ENCODE measurements at places on chromosomes 2 and 18.

GRCh38 chr2:38718601-38719000 lies 32.6 kb downstream of the SRSF7 start:
- no peaks in the 10 kb centered on the region for H3K27me3 ChIP-seq
- H3K36me3 ChIP-seq = no peaks in the 10 kb centered on the region
- H3K4me1 ChIP-seq = peaks cover 10% of the 10 kb centered on the region

GRCh38 chr2:165274698-165275097 lies 35.5 kb downstream of the SCN2A start:
- no peak overlapping the region for H3K4me3 ChIP-seq
- no peaks in the 10 kb centered on the region for H3K36me3 ChIP-seq
- no peak for DNase-seq
- no peaks in the 10 kb centered on the region for H3K4me1 ChIP-seq
- H3K27me3 ChIP-seq = no peaks in the 10 kb centered on the region
- H3K27ac ChIP-seq = no peak overlapping the region

DNA sequence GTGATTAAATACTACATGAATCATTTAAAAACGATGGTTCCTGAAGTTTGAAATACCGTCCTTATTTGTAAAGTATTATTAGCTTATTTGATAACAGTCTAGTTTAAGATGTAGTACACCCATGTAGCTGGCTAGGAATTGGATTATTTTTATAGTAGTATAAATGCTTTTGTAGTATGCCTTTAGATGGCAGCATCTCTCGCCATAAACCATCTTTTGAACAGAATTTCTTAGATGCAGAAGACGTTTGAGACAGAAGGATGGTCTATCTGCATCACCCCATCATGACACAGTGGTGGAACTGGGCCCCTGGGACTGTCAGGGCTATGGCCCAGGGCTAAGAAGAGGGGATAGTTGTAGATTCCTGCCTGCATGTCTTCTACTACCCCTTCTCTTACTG lies 152.7 kb downstream of the WDSUB1 start:
- no peak for DNase-seq
- H3K36me3 ChIP-seq = no peaks in the 10 kb centered on the region
- H3K4me1 ChIP-seq = peaks cover 39% of the 10 kb centered on the region
- no peak overlapping the region for H3K27ac ChIP-seq

DNA sequence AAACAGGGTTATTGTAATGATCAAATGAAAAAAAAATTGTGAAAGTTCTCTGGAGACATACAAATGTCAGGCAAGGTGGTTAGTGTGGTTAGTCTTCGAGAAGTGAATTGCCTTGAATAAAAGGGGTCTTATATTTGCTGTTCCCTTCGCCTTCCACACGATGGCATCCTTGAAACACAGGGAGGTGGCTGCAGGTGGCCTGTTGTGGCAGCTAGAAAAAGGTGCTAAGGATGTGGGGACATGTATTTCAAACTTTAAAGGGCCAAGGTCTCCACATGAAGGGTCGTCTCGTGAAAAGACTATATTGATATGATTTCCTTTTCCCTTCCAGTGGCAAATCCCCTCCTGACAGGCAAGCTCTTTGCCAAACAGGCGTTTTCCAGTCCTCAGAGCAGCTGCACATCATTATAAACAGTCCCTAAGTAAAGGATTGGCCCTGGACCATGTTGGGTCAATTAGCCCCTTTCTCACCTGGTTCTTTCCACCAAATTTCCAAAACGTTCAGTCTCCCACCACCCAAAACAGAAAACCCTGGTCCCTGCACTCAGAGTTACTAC lies 68.5 kb downstream of the COPS8 start:
- H3K36me3 ChIP-seq = no peaks in the 10 kb centered on the region
- H3K27ac ChIP-seq = no peak overlapping the region
- no peaks in the 10 kb centered on the region for H3K4me1 ChIP-seq
- no peak for DNase-seq
- no peak overlapping the region for H3K4me3 ChIP-seq
- no peaks in the 10 kb centered on the region for H3K27me3 ChIP-seq
